ENCODE measurements at places on chromosomes 1 and 21. TPM values are rescaled to one million over a fixed set of nuclear protein-coding genes. Genes with fewer than 3 reads are reported as not detected.
A peak's percentile ranks its signal among the peaks of the same experiment; 100 is the strongest.

DNA sequence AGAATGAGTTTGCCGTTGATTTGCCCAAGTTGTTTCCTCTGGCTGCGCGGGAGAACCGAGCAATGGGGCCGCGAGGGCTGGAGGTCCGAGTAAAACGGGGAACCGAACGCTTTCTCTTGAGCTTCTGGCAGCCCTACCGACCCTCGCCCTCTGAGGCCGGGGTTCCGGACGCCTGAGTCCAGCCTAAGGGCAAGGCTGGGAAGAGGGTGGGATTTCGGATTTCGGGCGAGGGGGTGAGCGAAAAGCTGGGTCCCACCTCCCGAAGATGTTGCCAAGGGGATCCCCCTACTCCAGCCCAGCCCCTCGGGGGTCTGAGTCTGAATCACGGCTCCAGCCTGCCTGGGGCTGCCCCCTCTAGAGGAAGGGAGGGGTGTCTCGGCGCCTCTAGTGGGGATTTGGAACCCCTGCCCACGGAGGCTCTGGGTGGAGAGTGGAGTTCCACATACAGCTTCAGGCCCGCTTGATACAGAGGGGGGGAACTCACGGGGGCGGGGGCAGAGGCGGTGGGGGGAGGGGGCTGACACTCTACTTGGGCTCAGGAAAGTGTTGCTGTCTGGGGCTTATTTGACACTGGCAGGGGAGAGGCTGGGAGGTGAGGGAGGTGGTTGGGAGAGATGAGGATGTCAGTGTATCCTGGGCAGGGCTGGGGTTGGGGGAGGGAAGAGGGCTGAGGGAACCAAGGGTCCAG is 617 bp downstream of the KIRREL1 start:
- DNase-seq, result no peak

- DNase-seq, result no peak
Observed at GRCh38 chr1:199264283-199264682, 625.4 kb downstream of the PTPRC start.

Gene NEGR1
- 2.2 TPM for total RNA-seq

GRCh38 chr1:184567009-184567408 is 180.2 kb downstream of the C1orf21 start:
- DNase-seq, result no peak

DNA sequence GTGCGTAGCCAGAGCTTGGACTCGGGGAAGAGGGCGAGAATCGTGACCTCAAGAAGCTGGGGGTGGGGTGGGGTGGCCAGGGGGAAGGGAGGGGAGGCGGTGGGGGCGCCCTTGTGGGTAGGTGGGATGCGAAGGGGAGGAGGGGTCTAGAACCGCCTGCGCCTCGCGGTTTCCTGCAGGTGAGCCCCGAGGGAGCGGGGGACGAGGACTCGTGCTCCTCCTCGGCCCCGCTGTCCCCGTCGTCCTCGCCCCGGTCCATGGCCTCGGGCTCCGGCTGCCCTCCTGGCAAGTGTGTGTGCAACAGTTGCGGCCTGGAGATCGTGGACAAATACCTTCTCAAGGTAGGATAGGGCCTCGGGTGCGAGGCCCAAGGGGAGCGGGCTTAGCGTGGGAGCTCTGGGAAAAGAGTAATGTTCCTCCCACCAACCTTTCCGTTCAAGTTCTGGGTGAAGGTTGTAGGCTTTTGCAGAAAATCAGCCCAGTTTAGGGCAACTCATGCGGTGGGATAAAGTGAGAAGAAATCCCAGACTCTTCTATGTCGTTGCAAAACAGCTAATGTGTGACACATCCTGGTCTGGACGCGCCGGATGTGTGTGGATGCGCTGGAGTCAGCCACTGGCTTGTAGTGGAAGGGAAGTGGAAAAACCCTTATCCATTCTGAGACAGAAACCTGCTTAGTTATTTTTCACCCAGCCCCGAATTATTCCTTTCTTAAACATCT is 2.9 kb downstream of the LHX8 start:
- DNase-seq, result no peak

Gene S100A1
- total RNA-seq, result 1,008 TPM

Gene S100A12
- total RNA-seq, result 1.9 TPM

Gene TTC39A
- total RNA-seq, result 7.6 TPM

Gene BPNT1
- 5.8 TPM for total RNA-seq

Gene PCP4
- total RNA-seq, result not detected

DNA sequence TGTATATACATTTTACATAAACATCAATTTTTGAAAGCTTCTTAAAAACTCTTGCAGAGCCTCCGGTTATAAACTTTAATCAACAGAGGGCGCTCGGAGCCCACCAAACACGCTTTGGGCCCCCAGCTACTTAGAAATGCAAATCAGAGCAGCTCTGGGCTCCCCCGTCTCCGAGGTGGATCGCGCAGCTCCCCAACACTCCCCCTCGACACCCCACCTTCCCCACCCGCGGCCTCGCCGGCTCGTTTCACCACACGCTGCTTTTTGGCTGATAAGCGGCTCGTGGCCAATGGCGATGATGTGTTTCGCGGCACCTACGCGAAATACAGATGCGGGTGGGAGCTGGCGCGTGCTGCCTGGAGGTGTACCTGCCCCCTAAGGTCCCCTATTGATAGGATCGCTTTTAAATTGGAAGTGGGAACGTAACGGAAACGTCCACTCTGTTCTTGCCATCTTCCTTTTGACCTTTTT is 1.7 kb upstream of the KIF26B start:
- DNase-seq, result peak; percentile 66

Measured in psoas muscle (tissue), 8 donors.